NCI-H187 treated with DMSO at 0.1 percent for 48 hours (cell line): ENCODE measurements at places on chromosomes 2 and 18.

GRCh38 chr18:51010218-51010617 lies 19.8 kb upstream of the SMAD4 start:
- DNase-seq, result no peak

GRCh38 chr18:75057169-75057960 lies 151.6 kb downstream of the PTGR3 start:
- no peak for DNase-seq

GRCh38 chr2:228545748-228546145 lies 364.3 kb upstream of the SPHKAP start:
- DNase-seq, result no peak

DNA sequence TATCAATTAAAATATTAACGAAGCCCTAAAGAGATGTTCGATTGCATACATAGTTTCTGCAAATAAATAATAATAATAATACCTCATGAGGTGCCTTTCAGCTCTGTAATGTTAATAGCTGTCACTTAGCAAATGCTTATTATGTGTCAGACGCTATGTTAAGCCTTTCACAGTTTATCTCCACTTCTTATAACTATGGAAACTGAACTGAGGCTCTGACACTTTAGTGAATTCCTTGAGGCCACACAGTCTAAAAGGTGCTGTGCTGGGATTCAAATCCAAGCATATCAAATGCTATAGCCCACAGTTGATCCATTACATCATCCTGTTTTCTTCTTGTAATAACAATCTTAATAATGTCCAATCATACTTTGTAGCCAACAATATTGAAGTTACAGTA lies 1571.5 kb upstream of the NXPH2 start:
- DNase-seq, result no peak

GRCh38 chr2:190063624-190064023 lies 1.1 kb upstream of the MSTN start:
- no peak for DNase-seq

DNA sequence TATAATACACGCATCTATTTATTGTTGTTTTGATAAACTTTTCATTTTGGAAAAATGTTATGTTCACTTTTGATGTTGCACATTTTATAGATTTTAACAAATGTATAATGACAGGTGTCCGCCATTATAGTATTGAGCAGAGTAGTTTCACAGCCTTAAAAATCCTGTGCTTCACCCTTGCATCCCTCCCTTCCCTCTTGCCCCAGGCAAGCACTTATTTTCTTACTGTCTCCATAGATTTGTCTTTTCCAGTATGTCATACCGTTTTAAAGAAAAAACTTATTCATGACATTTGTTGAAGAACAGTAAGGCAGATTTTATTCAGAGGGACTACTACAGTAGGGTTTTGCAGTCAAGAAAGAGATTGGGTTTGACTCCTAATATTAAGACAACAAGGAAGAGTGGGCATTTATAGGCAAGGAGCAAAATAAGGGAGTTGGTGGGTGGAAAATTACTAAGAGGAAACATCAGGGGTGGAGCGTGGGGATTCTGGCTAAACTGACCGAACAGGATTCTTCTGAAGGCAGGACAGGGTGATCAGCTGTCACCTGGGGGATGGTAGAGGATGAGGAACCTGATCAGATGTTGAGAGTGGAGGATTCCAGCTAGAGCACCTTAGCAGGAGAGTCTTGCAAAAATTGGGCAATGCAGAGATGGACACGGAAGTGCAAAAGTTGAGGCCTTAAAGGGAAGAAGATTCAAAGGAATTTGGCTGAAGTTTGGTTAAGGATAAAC lies 108.8 kb downstream of the NCK2 start:
- DNase-seq, result no peak

DNA sequence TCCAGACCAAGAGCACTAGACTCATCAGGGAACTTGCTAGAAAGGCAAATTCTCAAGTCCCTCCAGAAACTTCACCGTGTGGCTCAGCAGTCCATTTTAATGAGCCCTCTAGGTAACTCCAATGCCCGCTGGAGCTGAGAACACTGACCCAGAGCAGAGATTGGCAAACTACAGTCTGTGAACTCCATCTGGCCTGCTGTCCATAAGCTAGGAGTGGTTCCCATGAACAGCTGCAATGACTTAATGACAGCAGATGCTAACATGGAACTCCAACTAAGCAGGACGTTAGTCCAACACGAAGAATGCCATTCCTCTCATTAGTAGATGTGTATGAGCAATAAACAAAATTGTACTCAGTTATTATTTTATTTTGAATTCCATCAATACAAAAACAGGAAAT lies 371.9 kb downstream of the STK39 start:
- no peak for DNase-seq

GRCh38 chr2:187177253-187177652 lies 270.8 kb downstream of the CALCRL start:
- DNase-seq, result no peak

GRCh38 chr2:237180987-237181386 lies 95.3 kb downstream of the COPS8 start:
- DNase-seq, result no peak

DNA sequence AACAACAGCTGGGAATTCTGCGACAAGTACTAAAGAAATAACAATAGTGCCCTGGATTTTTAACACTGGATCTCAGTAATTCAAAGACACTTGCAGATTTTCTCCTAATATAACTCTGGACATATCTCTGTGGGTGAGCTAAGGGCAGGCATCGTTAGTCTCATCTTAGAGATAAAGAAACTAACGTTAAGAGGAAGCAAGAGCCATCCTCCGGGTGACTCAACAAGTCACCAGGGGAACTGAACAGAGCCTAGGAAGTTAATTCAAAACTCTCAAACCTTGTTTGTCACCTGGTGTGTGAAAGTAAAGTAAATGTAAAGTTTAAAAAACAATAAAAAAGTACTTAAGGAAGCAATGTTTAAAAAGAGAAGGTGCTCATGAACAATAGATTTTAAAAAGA lies 41.6 kb upstream of the NRP2 start:
- no peak for DNase-seq

- no peak for DNase-seq
Measured at GRCh38 chr18:22432657-22433137, 15.0 kb upstream of the CTAGE1 start.

DNA sequence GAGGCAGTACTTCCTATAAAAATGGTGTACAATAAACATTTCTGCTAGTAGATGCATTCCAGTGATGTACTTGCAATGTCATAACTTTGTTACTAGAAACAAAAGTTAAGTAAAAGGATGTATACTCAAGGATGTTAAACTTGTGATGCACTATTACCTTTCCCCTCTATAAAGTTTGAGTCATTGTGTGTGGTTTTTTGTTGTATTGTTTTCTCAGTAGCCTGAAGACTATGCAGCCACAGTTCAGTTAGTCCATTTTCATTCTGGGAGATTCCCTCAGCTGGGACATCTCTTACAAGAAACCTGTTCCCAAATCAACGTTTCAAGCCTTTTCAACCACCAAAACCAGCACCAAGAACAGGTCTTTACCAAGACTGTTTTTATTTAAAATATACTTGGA lies 5.6 kb downstream of the ATP5MC3 start:
- DNase-seq, result no peak

DNA sequence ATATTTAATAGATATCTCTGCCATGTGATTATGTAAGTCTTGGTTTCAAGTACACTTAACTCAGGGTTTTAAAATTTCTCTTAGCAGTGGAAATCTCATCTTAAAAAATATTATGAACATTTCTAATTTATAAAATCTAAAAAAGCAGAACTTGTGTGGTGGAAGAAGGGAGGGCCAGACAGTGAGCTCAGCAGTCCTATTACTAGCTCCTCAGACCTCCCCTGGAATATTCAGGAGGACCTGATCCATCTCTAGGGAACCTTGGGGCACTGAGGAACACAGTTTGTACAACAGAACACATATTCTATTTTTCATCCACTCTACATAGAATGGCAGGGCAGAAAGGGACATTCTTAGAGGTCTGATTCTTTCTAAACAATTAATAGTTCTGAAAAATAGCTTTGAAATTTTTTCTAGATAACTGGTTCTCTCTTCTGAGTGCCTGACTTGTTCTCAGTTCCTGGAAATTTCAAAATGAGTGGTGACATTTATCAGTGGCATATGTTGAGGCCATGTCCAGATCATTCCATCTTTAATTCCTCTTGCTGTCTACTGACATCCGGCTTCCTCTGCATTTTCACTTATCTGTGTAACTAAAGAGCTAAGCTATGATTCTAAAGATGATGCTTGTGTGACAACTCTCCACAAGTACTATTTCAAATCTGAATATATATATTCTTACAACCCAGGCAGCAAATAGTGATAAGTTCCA lies 8.2 kb upstream of the MAP4K4 start:
- no peak for DNase-seq

GRCh38 chr2:102037681-102038080 lies 45.9 kb downstream of the IL1R2 start:
- DNase-seq, result no peak

- DNase-seq, result no peak
Measured at GRCh38 chr2:8006181-8006580, 675.7 kb upstream of the ID2 start.

- DNase-seq, result no peak
Measured at GRCh38 chr18:32773382-32773712, 524 bp upstream of the KLHL14 start.

GRCh38 chr2:71852141-71852711 lies 295.4 kb downstream of the CYP26B1 start:
- DNase-seq, result no peak

DNA sequence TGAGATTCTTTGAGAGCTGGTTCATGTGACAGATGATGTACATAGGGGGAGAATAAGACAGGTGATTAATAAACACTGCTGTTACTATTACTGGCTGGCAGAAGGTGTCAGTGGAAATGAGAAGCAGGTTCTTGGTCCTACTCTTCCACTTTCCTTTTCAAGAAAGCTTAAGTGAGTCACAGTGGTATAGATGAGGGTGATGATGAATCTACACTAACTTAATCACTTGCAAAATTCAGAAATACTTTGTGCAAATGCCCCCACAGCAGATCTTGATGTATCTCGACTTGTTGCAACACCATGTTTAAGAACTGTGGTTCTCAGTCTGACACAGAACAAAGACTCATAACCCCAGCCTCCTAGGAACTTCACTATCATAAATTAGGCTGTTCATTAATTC lies 35.9 kb upstream of the MGAT5 start:
- DNase-seq, result no peak

DNA sequence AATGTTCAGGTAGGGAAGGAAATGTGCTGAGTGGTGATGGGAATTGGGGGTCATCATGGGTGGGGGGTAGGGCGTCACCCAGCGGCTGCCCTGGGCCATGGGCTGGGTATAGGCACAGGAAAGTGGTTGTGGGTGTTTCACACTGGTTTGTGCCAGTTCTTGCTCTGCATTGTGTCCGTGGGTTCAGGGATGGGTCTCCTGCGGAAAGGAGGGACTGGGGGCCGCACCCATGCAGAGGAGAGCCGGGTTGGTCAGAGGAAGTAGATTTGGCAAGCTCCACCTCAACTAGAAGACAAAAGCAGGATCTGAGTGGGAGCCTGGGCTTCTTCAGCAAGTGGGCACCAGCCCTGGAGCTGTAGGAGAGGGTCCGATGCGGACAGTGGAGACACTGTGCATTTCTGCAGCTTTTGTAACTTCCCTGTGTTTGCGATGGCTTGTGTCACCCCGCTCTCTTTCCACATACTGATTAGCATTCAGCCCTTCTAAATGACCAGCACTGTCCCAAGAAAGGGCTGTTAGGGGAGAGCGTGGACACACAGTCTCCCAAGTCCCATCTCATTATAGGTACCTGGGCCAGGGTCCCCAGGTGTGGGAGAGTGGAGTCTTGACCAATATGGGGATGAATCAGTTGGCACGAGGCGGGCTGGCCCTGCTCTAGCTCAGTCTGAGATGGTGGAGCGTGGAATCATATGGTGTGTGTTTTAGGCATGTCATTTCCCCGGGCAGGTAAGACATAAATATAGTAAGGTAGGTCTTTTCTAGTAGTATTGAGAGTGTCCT lies 67.2 kb downstream of the LRRFIP1 start:
- no peak for DNase-seq

DNA sequence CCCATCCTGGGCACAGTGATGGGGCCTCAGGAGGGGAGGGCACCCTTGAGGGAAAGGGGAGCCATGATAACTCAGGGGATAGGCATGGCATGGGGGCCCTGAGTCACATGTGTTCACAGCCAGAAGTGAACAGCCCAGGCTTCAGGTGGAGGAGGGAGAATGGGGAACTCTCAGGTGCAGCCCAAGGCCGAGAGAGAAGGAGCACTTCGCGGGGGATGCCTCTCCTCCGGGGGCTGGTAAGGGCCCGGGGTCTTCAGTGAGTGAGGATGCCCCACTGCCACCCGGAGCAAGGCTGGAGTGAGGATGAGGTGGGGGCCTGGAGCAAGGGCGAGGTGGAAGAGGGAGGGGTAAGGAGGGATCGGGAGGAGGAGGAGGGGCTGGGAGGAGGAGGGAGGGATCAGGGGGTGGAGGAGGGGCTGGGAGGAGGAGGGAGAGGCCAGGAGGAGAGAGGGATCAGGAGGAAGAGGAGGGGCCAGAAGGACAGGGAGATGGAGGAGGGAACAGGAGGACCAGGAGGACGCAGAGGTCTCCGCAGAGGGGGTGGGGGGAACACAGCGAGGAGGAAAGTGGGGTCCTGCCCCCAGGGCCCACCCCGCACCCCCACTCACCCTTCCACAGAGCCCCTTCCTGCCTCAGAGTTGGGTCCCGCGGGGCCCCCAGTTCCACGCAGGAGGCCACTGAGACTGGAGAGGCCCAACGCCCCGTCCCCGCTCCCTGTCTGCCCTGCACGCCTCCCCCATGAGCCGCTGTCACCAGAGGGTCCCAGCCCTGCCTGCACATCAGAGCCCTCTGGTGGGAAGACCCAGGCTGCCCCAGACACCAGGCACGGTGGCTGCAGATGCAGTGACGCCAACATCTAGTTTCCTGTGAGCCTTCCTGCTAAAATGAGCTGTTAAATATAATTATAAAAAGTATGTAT lies 42.8 kb downstream of the RAMP1 start:
- DNase-seq, result no peak

GRCh38 chr2:179561702-179562101 lies 297.1 kb upstream of the SESTD1 start:
- DNase-seq, result no peak

- no peak for DNase-seq
Measured at GRCh38 chr2:74436111-74436805, 5.5 kb downstream of the RTKN start.

- DNase-seq, result no peak
Measured at GRCh38 chr2:222969491-222969890, 82.5 kb upstream of the KCNE4 start.

DNA sequence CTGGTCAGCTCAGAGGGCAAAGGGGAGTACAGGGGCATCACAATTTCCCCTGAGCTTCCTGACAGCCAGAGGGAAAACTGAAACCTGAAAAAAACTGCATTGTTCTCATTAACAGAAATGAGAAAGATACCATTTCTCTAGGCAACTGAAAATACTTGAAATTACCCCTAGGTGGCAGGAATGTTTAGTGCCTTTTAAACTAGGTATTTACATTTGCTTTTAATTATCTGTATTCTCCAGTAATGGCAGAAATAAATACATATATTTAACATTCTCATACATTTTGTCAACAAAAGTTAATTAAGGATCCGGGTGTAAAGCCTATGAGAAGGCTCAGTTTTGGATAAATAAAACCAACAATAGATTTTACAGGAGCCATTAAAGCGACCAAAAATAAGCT lies 34.5 kb downstream of the RPL31 start:
- DNase-seq, result no peak

- no peak for DNase-seq
Measured at GRCh38 chr2:121648206-121649148, 785 bp downstream of the CLASP1 start.

- DNase-seq, result no peak
Measured at GRCh38 chr2:211447548-211447947, 891.1 kb downstream of the CPS1 start.
